ENCODE measurements at places on chromosomes 11 and 22.

GRCh38 chr11:101582989-101583250, 887 bp downstream of the TRPC6 start:
- DNase-seq: peak; percentile 11

GRCh38 chr22:29639096-29639495, 35.7 kb downstream of the NF2 start:
- DNase-seq: no peak

- DNase-seq: peak; percentile 35
These were observed 57.4 kb downstream of the IGLL1 start for GRCh38 chr22:23522623-23523251.

GRCh38 chr22:28021116-28021997, 102.3 kb upstream of the PITPNB start:
- no peak for DNase-seq

- DNase-seq: no peak
These were observed 272.3 kb downstream of the GUCY1A2 start for GRCh38 chr11:106745941-106746340.

DNA sequence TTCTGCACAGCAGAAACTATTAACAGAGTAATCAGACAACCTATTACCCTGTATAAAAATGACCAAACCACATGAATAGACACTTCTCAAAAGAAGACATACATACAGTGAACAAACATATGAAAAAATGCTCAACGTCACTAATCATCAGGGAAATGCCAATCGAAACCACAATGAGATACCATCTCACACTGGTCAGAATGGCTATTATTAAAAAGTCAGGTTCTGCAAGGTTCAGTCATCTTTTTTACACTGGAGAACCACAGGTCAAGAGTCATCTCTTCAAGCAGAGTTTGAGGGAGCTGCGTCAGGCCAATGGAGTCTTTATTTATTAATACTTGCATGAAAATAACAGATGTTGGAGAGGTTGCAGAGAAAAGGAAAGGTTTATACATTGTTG, 40.4 kb downstream of the RCN1 start:
- no peak for DNase-seq

DNA sequence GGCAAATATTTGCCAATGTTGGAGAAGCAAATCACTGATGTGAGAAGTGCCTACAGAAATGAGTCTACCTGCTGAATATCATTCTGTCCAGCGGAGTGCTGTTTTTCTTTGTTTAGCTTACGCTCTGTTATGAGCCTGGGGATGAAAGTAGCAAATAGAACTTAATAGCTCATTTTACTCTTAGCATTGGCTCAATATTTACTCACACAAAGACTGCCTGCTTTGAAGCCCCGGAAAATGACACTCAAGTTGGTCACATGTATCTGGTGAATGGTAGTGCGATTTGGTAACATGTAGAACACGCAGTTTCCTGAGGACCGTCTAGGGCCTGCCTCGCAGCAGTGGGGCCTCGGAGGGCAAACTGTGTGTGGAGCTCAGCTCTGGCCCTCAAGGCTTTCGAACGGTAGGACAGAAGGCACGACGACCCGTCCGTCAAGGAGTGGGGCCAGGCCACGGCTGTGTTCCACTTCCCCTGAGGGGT, 38.9 kb downstream of the TBC1D22A start:
- DNase-seq: no peak

GRCh38 chr22:37054056-37054395, 2.5 kb downstream of the KCTD17 start:
- DNase-seq: no peak

All from muscle of arm (tissue), 14 donors.